Amniotic epithelial cell (primary cell): ENCODE measurements at places on chromosomes 5 and 9.

DNA sequence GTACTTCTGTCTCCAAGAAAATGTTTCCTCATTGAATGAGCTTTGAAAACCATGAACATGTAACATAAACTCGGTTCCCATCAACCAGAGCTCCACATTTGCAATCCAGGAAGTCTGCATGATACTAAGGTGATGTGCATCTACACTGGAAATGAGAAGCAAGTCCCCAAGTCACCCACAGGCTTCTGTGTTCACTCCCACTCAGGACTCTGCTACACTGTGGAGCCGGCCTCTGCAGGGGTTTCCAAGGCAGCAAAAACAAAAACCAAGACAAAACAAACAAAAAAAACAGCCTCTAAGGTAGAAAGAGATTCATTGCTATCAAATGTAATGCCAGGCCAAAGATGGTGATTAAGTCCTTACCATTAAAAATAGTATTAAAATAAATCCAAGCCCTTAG lies 593.7 kb downstream of the IRX1 start:
- DNase-seq, result no peak

DNA sequence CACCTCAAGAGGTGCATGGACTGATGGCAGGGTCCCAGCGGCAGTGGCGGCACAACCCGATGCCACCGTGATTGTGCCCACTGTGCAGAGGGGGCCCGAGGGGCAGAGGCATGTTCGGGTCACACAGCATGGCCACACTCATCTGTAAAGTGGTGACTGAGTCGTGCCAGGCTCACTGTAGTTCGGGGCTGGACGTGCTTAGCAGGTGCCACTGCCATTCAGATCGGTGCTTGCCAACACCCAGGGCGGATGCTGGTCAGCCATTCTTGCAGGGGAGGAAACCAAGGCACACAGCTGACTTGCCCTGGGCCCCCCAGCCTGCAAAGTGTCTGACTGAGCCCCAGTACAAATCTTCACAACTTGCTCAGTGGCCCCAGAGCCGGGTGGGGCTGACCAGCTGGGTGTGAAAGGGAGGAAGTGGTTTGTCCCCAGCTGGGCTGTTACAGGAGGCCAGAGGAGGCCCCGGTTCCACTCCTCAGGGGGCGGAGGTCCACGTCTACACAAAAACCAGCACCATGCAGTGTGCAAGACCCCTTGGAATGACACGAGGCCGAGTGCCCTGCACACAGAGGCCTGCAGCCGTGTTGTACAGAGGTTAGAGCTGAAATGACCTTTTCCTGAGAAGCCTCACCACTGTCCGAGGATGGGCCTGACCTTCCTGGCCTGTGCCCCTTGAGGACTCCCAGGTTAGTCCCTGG lies 17.9 kb downstream of the FGD3 start:
- DNase-seq, result no peak

- DNase-seq, result no peak
These were observed 5.7 kb downstream of the C9orf43 start for GRCh38 chr9:113416149-113416721.

- DNase-seq, result no peak
These were observed 143.8 kb upstream of the VLDLR start for GRCh38 chr9:2477755-2478154.

DNA sequence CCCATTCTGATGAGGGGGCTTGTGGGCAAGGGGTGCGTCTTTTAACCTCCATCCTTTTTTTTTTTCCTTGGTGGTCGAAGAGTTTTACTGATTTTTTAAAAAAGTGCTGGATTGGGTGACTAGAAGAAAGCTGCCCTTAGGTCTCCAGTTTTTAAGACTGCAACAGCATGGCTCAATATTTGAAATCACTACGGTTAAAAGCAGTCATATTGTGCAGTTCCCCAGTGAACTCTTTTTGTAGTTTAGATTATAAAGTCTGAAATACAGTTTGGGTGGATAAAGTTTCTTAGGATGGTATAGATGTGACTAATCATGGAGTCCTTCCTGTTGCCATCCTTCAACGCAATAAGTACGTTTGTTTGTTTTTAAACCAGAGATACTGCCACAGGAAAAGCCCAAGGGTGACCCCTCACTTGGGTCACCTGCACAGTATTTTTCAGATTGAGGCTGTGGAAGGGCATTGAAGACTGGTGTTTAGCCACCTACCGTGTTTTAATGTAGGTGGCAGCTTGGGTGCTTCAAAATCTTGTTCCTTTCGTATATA lies 520 bp upstream of the DHFR start:
- no peak for DNase-seq

GRCh38 chr5:135269931-135270421 lies 129.1 kb downstream of the MACROH2A1 start:
- DNase-seq, result peak; percentile 78
